ENCODE measurements at places on chromosomes 6 and 20.

DNA sequence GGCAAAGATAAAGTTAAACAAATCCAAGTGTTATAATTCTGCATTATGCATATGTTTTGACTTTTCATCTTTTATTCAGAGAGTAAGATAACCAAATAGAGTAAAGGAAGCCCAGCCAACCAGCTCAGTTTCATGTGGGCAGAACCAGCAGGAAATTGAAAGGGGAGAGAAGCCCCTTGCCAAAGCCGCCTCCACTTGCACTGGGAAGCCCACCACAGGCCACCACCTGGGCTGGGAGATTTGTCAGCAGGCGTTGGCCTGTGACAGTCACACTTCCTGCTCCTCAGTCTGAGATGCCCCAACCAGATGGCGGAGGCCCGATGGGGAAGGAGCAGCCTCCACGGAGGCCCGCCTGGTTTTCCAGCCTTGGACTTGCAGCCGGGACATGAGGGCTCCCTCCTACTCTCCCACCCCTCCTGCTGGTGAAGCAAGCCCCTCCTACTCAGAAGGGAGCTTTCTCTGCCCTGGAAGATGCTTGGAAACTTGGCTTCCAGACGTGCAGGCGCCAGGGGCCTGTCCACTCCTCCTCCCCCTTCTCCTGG, 166.8 kb upstream of the SULF2 start:
- DNase-seq = no peak

DNA sequence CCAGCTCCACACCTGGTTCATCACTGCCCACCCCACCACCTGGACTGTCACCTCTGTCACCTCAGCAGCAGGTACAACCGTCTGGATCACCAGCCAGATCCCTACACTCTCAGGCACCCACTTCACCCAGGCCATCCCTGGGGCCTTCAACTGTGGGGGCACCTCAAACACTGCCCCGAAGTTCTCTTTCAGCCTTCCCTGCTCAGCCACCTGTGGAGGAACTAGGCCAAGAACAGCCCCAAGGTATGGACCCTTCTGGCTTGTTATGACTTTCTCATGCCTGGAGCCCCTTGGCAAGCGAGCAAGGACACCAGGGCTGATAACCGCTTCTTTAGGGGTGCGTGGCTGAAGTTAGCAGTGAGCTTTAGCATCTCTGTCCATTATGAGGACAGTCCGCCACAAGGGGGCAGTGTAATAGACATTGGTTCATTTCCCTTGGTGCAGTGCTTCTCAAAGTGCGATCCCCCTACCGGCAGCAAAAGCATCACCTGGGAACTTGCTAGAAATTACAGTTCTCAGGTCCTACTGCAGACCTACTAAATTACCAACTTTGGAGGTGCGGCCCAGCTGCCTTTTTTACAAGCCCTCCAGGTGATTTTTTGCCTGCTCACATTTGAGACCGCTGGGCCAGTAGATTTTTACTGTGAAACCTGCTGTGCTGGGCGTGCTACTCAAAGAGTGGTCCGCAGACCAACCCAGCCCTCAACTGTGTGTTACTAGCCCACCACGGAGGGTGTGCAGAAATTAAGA, 32.5 kb downstream of the PNPLA1 start:
- peak; percentile 80 for DNase-seq

DNA sequence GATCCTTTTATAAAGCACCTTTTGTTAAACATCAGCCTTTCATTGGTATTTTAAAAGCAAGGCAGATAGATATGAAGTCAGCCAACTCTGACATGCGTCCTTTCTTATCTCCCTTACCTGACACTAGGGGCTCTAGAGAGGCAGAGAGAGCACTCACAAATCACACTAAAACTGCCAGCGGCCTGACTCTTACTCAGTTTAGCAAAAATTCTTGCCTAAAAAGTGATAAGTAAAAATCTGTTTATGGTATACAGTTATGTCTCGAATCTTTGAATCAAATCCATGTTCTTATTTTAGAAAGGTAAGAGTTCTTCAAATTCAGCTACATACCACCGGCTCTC, 10.4 kb upstream of the TDRD6 start:
- DNase-seq = no peak

DNA sequence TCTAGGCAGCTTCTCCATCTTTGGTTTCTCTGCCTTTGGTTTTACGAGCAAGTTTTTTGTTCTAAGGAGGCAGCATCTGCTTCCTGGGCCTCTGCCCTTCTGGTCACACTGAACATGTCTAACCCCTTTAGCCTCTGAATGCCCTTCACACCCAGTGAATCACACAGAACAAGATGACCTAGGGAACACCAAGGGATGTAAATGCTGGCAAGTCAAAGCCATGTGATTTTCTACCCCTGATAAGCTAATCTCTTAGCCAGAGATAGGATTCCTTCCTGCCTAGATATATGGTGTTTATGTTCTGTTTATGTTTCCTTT, 7.2 kb upstream of the BPIFB6 start:
- no peak for DNase-seq

DNA sequence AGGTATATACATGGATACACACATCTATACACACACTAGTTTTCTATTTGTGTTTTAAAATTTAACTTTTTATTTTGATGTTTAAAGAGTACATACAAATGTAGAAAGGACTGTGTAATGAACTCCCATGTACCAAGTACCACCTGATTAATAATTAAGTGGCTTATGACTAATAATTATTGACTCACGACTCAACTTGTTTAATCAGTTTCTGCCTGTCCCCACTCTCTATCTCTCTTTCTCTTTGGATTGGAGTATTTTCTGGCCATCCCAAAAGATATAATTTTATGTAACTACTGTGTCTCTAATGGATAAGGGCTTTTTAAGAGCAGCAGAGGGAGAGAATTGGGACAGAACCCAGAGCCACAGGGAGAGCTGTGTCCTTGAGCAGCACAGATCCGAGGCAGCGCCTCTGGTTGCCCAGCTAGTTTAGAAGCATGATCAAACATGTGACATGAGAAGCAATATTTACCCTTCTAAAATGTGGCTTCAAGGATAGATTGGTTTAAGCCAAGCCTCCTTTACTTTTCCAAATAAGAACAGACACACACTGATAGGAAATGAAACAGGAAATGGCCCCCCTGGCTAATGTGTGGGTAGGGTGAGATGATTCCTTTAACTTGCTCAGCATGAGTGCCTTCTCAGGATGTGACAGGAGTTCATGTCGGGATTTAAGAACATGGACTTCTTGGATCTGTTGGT, 81.0 kb downstream of the ERMARD start:
- DNase-seq = no peak
